ENCODE measurements at places on chromosomes 4 and X.

DNA sequence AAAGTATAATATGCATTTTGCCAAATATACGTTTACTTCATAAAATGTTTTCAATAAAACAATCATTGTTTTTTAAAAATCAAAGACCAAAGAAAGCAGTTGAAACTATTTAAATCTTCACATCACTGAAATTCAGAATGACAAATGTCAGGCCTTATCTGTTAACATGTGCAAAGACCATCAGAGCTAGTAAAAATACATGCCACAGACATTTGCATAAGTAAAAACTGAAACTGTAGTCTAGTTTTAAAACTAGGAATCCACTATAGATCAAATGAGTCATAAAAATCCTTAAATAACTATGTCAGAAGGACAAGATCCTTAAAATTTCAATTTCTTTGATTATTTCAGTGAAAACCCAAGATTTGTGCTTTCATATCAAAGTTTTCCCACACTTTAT lies 24.8 kb downstream of the KLHL15 start:
- no peak for DNase-seq

DNA sequence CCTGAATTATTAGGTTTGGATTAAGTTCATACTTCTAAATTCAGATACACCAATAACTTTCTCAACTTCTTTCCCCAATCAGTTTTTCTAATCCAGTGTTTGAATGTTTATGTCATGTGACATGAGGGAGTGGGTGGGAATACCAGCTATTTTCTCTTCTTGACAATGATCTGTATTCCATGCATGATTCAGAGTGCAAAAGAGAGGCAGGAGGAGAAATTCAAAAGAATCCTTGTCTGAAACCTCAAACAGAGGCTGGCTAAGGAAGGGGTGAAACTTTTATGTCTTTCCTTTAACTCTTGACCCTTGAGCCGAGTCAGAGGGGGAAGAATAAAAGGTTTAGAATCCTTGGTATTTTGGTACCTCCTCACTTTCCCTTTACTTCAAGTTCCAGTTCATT lies 544.7 kb downstream of the SPRY1 start:
- DNase-seq, result no peak

DNA sequence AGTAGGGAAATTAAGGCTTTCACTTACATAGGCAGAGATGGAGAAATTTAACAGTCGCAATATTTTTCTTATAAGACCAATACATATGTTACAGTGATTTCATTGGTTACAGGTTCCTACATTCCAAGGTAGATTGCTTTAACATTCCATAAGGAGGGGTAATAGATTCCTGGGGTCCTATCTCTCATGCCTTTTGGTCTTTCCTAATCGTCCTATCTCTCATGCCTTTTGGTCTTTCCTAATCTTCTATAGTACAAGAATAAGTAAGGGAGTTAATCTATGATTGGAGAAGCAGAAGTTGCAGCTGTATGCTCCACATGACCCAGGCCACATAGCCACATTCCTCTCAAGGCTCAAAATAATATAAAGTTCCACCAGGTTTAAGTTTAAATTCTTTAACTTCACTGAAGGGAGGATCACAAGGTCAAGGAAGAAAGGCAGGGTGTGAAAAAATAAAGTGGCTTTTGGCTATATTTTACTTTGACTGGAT lies 285.0 kb upstream of the BOD1L1 start:
- no peak for DNase-seq

- DNase-seq, result no peak
Measured at GRCh38 chr4:127606823-127607222, 25.9 kb upstream of the INTU start.
